RPMI7951 (cell line): ENCODE measurements at places on chromosomes 12 and 14.
A peak's percentile ranks its signal among the peaks of the same experiment; 100 is the strongest.

GRCh38 chr12:123906711-123907420 lies 65.8 kb downstream of the CCDC92 start:
- DNase-seq: no peak

DNA sequence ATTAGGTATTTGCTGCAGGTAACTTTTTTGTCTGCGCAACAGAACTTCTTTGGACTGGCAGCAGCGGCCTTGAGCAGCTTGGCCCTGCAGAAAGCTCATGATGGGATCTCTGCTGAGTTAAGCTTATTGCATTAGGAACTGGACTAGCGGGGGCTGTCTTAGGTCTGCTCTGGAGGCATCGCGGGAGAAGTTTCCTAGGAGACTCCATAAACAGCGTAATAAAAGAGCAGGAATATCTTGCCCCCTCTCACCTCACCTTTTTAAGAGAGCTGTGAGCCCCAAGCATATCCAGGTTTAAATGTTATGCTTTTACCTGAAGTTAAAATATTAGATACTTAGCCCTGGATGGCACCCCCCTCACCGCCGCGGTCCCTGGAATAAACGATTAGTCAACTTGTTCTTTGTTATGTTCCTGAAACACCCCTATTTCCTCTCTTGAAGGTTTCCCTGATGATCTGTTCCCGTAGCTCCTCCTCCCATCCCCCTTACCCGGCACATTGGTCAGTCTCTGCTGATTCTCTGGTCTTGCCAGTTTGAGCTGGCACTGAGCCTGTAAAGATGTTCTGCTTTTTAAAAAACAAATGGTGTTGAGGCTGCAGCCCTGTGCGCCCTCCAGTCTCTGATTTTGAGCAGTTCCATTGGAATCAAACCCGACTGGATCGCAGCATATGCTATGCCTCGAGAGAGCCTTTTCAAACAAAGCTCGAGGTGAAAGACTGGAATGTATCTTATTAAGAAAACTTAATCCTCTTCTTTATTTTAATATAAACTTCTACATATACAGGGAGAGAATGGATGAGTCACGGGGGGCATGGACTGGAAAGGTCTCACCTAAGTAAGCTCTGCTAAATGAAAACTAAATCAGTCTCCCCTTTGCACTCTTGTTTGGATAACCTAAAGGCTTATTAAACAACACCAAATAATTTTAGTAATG lies 1.9 kb downstream of the MLXIP start:
- peak; percentile 82 for DNase-seq

DNA sequence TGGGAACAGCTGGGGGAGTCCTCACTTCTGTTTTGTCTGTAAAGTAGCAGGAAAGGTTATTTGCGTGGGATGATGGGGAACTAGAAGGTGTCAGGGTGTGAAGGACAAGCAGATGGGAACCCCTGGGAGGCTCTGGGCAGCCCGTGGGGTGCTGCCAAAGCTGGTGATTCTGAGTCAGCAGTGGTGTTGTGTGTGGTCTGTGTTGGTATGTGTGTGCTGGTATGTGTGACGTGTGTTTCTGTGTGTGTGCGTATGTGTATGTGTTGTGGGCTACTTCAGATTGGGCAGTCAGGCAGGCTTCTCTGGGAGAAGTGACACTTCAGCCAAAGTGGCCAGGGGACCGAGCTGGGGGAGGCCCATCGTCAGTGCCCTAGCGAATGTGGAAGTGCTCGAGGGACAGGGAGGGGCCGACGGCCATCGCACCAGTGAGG lies 15.3 kb upstream of the BDKRB2 start:
- DNase-seq: peak; percentile 89

GRCh38 chr14:92785667-92786426 lies 8.3 kb upstream of the GOLGA5 start:
- peak; percentile 90 for DNase-seq

GRCh38 chr12:2094597-2094996 lies 41.8 kb downstream of the CACNA1C start:
- peak; percentile 57 for DNase-seq

GRCh38 chr12:13175499-13175898 lies 21.0 kb upstream of the EMP1 start:
- DNase-seq: peak; percentile 61

DNA sequence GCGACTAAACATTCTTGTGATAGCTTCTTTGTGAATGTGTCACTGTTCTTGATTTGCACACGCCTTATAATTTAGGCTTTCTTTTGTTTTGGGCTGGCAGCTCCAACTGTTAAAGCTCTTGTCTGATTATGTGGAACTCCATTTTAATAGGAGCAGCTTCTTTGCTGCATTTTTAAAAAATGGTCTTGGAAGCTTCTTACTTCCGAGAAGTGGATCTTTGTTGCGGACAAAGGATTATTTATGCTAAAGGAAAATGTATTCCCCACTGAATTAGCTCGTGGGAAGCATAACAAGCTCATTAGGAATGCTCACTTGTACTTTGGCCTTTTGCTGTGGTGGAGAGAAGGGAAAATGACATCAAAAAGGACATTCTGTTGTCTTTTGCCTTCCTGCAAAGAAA lies 20.0 kb downstream of the GAS2L3 start:
- peak; percentile 29 for DNase-seq

DNA sequence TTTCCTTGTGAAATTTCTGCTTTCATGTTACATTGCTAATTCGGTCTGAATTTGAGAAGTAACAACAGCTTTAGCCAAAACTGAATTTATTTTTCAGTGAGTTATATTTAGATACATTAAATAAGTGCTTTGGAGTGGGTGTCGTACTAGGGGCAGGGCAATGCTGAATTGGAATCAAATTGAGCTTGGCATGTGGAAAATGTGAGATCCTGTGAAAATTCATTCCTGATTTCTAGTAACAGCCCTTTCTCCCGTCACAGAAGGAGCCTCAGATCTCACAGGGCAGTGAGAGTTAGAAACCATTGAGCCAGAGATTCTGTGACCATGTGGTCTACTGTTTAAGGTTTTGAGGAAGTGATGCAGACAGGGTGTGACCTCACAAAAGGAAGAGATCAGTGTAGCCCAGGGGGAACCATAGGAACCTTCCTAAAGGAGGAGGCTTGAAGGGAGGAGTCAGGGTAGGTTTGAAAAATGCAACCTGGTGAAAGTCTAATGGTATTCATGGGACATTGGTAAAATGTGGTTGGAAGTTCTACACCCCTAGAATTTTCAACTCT lies 1136.8 kb downstream of the AACS start:
- no peak for DNase-seq

DNA sequence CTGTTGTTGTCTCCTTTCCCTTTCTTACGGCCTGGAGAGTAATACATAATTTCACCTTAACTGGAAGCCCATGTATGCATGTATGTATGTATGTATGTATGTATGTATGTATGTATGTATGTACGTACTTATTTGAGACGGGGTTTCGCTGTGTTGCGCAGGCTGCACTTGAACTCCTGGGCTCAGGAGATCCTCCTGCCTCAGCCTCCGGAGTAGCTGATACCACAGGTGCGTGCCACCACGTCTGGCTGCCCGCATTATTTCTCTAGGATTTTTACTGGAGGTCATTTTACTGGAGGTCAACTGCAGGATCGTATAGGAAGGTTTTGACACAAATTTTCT lies 644 bp upstream of the OS9 start:
- no peak for DNase-seq

DNA sequence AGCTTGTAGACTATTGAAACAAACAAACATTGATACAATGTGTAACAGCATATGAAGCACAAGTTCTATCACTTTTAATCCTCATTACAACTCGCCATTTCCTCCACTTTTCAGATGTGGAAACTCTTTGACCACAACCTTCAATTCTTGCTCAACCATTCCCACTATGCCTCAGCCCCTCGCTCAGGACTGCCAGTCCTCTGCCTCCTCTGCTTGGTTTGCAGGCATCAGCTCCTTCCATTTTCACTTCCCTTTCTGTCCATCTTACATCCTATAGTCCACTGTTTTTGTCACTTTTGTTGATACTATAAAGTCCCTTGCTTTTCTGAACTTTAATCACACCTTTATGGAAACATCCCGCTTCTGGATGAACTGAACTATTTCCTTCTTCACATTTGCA lies 28.2 kb upstream of the CD27 start:
- DNase-seq: no peak

GRCh38 chr14:74257078-74257940 lies 18.1 kb downstream of the VSX2 start:
- DNase-seq: peak; percentile 81

DNA sequence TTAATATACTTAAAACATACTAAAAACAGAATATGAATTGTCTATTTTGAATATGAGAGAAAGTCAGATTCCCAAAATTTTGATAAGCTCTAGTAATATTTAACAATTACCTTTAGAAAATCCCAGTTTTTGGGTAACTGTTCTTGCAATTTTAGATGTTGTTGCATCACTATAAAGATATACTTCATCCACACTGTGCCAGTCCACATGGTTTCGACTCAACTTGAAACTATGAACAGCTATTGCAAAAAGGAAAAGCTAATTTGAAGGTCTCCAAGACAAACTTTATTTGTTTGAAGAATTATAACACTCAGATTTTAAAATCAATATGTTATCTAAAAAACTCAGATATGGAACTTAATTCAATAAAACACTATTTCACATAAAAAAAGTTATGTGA lies 59.9 kb downstream of the DDHD1 start:
- no peak for DNase-seq

DNA sequence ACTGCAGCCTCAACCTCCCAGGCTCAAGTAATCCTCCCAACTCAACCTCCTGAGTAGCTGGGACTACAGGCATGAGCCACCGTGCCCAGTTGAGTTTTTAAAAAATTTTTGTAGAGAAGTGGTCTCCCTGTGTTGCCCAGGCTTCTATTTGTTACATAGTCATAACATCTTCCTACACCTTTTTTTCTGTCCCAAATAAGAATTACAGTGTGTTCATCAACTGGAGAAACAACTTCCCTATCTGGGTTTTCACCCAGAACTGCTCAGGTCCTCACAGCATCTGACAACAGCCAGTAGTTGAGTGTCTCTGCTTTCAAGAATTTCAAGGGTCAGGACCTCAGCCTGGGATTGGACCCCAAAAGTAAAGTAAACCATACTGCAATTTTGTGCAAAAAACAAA lies 235.2 kb upstream of the AMIGO2 start:
- DNase-seq: no peak

DNA sequence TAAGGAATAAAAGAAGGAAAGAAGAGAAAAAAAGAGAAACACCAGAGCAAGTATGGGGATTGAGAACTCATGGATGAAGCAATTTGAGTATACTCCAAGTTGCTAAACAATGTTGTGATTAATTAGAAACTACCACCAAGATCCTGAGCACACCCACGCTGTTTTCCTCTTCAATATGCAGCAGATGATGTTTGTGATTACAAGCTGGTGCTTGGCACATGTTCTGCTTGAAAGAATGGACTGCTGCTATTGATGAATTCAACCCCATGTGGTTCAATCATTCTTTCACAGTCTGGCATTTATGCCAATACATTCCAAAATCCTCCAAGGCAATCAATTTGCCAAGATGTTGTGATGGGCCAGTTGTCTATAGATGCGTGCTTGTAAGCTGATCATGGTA lies 146.8 kb downstream of the SLC2A13 start:
- no peak for DNase-seq

DNA sequence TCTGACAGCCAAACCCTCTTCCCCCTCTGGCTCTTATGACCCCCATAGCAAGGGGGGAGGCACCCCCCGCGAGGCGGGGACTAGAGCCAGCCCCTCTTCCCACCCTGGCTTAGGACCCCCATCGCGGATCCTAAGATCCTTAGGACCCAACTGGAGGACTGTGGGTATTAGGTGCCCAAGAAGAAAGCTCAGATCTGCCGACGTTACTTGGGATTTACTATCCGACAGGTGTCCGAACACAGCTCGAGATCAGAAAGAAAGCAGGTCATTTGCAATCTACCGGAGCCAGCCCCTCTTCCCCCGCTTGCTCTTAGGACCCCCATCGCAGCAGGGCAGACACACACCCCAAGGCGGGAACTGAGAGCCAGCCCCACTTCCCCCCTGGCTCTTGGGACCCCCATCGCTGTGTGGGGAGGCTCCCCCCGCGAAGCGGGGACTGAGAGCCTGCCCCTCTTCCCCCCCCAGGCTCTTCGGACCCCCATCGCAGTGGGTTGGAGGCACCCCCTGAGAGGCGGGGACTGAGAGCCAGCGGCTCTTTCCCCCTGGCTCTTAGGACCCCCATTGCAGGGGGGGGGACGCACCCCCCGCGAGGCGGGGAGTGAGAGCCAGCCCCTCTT lies 46.8 kb downstream of the DDX11 start:
- DNase-seq: no peak

DNA sequence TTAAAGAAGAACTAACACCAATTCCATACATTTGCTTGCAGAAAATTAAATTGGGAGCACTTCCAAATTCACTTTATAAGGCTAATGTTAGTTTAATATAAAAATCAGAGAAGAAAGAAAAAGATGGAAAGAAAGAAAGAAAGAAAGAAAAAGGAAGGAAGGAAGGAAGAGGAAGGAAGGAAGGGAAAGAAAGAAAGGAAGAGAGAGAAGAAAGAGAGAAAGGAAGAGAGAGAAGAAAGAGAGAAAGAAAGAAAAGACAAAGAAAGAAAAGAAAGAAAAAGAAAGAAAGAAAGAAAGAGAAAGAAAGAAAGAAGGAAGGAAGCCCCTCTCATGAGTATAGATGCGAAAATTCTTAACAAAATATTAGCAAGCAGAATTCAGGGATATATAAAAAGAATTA lies 267.7 kb downstream of the RPAP3 start:
- no peak for DNase-seq

DNA sequence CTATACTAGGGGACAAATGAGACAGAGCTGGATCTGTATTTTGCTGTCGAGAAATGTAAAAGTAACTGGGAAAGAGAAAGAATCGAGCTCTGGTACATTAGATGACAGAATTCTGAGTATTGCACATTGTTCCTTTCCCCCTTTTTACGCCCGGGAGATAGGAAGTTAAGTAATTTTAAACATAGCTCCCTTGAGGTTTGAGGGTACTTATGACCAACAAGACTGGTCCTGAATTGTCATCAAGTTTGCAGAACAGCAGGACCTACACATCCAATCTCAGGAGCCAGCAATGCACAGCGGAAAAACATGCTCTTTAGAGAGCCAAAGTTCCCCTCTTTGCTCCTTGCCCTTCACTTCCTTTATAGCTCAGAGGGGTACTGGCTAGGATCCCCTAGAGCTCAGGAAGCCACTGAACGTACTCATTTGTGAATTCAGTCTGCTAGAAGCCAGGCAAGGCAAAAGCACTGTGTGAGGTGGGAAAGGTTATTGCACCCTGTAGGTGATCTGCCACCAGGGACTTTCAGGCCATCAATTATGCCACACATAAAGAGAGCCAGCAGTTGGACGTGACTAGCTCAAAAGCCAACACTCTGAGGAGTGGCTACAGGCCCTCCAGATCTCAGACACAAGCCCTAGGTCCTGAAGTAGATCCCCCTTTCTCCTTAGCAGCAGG lies 333.8 kb downstream of the KCNH5 start:
- DNase-seq: no peak

DNA sequence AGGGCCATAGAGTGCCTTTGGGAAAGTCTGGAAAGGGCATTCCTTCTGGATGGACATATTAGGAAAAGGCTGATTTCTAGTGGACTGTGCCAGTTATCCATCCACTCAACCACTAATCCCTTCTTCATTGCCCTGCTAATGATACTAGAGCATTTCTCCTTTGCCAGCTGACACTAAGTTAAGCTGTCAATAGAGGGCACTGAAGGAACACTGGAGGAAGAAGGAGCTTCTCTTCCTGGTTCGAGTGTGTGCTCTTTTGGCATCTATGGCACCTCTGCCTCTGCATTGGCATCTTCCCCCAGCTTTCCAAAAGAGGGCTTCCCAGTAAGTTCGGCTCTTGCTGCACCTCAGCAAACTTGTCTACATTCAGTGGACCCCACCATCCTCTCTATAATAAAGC lies 165.4 kb downstream of the DERA start:
- DNase-seq: peak; percentile 23

GRCh38 chr14:34649344-34649743 lies 19.4 kb upstream of the SNX6 start:
- DNase-seq: peak; percentile 91

- no peak for DNase-seq
Measured at GRCh38 chr14:100778526-100778882, 47.4 kb upstream of the MEG3 start.
